AG09319 (cell line): ENCODE measurements at places on chromosomes 1 and 21.

DNA sequence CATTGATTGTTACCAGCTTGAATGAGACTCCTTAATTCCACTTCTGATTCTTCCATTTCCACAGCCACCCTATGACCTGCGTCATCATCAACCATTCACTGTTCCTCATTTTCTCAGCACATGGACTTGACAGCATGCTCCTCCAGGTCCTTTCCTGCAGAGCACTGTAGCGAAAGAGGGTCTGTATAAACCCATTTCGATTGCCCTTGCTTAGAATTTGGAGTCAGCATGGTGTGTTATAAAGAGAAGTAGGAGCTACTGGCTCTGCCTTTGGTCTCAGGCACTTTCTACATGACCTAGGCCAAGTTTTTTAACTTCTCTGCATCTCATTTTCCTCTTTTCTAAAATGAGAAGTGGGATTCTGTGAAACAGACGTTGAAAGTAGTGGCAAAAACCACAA, 133.8 kb downstream of the AK5 start:
- DNase-seq: no peak

DNA sequence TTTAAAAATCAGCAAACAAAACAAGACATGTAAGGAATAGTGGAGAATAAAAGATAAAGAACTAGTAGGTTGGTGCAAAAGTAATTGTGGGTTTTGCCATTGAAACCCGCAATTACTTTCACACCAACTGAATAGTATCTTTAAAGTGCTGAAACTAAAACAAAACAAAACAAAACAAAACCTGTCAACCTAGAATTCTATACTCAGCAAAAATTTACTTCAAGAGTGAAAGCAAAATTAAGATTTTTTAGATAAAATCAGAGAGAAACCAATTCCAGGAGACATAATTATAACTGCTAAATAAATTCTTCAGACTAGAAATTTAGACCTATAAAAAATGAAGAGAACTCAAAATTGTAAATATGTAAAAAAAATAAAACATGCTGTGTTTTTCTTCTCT, 114.0 kb upstream of the TSPAN2 start:
- DNase-seq: no peak

- DNase-seq: no peak
Measured at GRCh38 chr1:185694081-185694480, 40.1 kb upstream of the HMCN1 start.

DNA sequence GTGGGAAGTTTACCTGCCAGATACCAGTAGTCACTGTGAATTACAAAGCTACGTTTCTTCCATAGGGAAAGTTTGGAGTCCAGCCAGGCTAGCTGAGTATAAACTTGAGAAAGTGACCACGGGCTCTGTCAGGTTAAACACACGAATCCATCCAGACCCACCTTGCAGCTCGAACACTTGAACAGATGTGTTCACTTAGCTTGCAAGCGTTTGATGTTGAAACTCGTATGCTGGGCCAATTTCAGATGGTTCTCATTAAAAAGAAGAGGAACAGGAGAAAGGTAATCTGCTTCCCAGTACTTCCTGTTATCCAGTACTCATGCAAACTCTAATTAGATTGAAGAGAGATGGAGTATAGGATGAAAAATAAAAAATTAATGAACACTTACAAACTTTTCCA, 636.4 kb downstream of the SMYD3 start:
- DNase-seq: no peak

DNA sequence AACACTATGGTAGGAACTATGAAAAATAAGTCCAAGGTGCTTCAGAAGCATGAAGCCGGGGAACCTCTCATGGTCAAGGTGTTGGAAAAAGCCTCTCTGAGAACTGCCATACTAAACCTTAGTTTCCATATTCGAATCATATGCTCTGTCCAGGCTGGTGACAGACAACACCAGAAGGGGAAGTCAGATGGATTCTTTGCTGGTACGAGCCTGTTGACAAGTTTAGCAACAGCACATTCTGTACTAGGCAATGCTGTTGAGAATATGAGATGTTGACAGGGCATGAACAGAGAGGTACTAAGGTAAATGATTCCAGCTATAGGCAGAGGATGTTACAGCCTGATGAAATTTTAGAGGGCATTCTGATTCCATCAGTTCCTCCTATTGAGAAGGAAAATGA, 461.3 kb upstream of the ZRANB2 start:
- DNase-seq: no peak

DNA sequence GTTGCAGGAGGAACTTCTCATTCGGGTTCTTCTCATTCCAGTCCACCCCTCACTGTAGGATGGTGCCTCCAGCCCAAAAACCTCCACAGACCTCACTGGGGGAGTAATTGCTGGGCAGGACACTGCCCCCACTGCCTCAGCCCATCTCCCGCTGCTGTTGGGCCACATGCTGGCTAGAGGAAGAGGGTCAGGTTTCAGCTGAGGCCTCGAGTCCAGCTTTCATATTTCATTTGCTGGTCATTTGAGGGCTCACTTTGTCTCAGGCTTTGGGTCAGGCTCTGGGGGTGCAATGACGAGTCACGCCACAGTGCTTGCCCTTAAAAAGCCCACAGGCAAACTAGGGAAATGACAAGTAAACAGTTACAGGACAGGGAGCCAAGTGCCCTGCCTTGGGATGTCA, 9.3 kb downstream of the CDK18 start:
- DNase-seq: no peak

- DNase-seq: no peak
Measured at GRCh38 chr1:196376630-196377328, 231.5 kb downstream of the KCNT2 start.

DNA sequence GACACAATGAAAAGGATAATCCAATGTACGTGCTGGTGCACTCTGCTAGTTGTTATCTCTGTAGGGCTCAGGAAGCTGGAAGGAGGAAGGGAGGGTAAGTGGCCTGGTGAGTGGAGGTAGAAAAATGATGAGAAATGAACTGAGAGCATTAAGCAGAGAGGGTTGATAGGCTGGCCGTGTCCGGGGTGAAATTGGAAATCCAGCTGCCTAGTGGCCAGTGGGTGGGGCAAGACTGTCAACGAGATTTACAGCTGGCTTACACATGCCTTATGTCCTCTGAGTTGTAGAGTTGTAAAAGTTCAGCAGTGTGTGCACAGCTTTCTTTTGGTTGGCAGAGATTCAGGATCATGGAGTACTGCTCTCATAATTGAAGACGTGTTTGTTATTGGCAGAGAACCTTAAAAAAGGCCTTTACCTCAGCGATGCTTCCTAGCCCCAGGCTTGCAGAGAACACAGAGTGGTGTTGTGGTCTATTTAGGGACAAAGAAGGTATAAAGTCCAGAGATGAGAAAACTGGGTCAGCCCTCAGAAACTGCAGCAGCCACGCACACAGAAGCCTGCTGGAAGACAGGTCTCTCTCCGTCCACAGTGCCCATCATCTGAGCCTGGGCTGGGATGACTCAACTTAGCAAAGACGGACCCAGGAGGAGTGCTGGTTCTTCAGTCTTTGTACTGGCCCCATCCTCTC, 132.4 kb downstream of the EDEM3 start:
- peak; percentile 84 for DNase-seq

- DNase-seq: no peak
Measured at GRCh38 chr21:42829954-42830353, 49.4 kb downstream of the WDR4 start.

- no peak for DNase-seq
Measured at GRCh38 chr1:85375493-85375892, 89.5 kb downstream of the DDAH1 start.

- DNase-seq: no peak
Measured at GRCh38 chr1:202152399-202152798, 7.9 kb upstream of the ARL8A start.

DNA sequence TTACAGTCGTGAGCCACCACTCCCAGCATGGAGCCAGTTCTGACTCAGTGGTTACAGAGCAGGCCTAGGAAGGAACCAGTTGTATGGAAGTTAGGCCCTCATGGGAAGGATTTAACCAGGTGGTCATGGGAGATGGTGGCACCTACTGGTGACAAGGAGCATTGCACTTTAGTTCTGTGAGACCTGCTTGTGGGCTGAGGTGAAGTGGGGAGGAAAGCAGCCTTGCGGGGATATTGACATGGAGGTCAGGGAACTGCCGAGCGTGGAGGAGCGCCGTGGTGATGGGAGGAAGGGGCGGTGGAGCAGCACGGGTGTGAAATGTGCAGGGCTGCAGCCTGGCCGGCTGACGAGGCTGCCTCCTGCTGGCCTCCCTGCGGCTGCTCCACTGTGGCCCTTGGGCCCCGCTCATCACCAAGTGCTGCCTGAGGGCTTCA, 100.4 kb downstream of the GALNT2 start:
- DNase-seq: no peak

GRCh38 chr1:7511381-7511780, 259.7 kb upstream of the VAMP3 start:
- no peak for DNase-seq

GRCh38 chr1:225595974-225596551, 56.9 kb downstream of the ENAH start:
- no peak for DNase-seq

DNA sequence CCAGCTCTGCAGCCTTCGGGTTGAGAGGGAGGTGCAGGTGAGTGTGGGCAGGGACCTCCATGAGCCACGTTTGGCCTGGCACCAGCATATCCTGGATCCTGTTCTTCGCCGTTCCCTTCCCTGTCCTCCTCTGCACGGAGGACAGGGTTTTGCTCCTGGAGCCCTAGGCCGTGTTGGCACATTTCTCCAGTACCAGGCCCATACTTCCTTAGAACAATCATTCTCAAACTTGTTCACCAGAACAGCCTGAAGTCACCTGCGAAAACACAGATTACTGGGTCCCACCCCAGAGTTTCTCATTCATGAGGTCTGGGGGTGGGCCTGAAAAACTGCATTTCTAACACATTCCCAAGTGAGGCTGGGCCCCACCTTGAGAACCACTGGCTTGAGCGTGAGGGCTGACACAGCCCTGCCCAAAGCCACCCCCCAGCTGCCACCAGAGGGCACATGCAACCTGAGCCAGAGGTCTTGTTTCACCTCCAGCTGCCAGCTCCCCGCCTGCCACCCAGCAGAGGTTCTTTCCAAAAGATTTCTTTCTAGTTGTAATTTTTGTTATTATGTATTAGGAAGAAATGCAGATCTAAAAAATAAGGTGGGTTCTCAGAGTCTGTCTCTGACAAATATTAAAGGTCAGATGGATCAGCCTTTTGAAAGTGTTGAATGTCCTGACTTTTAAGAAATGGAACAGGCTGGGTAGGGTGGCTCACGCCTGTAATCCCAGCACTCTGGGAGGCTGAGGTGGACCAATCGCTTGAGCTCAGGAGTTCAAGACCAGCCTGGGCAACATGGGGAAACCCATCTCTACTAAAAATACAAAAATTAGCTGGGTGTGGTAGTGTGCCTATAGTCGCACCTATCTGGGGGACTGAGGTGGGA, 39.6 kb upstream of the LDLRAP1 start:
- DNase-seq: no peak

GRCh38 chr1:230317823-230318819, 108.0 kb downstream of the PGBD5 start:
- DNase-seq: no peak

DNA sequence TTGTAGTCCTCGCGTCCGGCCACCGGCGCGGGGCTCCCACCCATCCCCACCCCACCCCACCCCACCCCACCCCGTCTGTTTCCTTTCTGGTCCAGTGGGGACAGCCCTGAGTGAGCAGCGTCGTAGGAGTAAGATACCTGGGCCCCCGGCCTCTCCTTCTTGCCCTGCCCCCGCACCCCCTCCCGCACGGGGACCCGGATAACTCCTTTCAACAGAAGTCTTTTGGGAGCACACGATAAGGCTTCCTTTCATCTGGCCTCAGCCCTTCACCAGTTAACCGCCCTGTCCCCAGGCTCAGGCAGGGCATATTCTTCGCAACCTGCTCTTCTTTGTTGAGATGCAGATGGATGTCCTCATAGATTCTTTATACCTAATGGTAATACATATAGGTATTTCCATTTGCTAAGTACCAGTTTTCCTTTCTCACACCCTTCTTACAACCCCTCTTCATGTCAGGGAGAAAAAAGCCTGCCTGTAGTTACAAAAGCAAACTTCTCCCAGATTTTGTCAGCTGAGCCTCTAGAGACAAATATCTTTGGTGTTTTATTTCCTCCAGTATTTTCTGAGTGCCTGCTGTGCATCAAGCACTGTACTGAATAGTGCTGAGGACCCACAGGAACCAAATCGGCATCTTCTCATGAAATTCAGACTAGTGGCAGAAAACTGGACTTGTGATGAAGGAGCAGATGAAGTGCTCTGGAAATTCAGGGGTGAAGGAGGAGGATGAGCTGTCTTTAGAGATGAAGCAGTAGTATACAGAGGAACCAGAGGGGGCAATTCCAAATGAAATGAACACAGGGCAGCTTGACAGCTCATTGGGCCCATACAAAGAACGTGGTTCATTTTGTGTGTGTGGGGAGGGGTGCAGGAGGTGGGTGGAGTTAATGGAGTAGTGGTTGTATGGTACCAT, 33.6 kb downstream of the SLC2A1 start:
- no peak for DNase-seq

GRCh38 chr1:30933874-30934252, 25.3 kb upstream of the SDC3 start:
- DNase-seq: no peak

DNA sequence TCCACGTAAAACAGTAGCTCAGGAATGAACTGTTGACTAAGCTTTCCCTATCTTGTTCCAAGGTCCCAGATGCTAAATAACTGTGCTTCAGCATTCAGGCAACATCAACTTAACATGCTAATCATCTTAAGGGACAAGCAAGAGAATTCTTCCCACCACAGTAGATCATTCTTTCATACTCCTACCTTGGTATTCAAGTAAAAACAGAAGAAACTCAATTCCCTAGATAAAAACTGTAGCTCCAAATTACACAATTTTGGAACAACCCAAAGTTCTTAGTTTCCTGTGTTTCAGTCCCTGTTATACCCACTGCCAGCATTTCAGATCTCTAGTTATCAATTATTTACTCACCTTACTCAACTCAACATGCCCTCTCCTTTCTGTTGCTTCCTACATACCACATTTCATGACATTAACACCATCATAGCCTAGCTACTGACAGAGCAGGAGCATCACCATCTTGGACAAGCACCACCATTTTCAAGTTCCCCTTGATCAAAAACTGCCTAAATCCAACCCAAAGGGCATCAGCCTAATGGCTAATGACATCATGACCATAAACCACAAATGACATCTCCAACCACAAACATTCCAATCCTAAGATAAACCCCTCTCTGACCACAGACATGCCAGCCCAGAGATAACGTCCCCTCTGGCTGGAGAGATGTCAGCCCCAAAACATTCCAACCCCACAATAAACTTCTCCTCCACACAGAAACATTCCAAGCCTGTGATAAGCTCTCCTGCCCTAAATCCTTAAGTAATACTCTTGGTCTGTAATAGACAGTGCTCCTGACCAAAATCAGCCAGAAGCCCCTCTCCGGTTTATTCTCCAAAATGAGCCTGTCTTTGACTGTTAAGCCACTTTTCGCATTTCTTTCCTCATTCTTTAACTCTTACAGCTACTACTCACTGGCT, 191.2 kb downstream of the RERE start:
- peak; percentile 68 for DNase-seq

- no peak for DNase-seq
Measured at GRCh38 chr1:66275083-66275482, 258.9 kb upstream of the SGIP1 start.
